ENCODE measurements at places on chromosomes 6 and 20.

DNA sequence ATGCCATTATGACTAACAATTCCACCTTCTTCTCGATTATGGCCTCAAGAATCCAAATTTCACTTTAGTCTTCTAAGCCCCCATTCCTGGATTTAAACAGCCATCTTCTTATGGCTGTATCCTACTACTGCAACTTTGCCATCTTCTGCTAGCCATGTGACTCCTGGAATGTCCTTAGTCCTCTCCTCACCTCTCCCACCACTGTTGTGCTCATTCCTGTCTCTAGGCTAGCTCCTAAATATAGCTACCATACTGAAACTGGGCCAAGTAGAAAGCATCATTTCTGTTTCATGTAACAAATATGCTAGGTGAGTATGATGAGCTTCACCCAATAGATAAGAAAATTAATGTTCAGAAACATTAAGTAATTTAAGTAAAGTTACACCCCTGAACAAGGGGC is 313.1 kb downstream of the CLVS2 start:
- DNase-seq: no peak

DNA sequence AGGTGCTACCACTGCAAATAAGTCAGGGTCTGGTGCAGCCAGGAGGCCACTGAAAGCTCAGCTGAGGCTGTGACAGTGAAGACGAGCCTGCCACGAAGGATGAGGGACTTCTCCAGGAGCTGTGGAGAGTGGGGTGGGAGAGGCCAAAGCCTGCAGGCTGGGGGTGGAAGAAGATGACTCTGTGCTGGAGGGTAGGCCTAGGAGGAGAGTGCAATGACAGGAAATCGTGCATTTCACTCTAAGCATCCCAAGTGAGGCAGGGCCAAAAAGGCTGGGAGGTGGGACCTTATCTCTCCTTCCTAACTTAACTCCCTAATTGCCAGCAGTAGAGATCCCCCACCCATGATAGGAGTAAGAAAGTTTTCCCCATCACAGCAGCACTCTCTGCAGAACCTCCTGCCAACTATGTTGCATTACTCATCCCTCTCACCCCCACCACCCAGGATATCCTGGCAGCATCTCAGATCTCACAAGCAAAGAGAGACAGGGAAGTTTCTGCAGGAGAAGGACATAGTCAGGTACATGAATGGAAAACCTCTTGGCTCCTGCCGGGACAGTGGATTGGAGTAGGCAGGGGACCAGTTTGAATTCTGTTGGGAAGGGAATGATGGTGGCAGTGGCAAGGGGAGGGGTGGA is 466.2 kb downstream of the CDH26 start:
- no peak for DNase-seq

GRCh38 chr6:151160929-151161757 is 78.6 kb upstream of the AKAP12 start:
- DNase-seq: no peak

- no peak for DNase-seq
Measured at GRCh38 chr20:63196768-63197470, 19.0 kb downstream of the YTHDF1 start.

DNA sequence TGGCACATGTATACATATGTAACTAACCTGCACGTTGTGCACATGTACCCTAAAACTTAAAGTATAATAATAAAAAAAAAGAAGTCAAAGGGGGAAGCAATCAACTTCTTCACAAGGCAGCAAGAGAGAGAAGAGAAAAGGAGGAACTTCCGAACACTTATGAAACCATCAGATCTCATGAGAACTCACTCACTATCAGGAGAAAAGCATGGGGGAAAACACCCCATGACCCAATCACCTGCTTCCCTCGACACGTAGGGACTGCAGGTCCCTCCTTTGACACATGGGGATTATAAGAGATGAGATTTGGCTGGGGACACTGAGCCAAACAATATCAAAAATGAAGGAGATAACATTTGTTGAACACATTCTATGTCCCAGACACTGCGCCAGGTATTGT is 94.8 kb upstream of the PHACTR1 start:
- no peak for DNase-seq

- DNase-seq: no peak
Measured at GRCh38 chr6:169370054-169370453, 116.4 kb upstream of the THBS2 start.

DNA sequence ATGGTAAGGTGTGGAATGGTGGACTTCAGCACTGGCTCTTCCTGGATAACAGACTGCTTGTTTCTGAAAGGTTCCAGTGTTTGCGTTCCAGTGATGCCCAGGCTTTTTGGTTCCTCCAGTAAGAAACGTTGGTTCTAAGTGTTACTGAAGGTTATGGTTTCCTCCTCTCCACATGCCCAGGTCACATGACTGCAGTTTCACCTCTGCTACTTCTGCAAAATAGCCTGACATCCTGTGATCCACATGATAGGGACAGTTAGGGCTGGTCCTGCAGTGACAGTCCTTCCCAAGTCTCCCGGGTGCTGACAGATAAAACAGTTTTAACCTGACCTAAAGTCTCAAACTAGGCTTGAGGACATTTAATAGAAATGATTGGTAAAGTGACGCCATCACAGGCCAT is 132.2 kb upstream of the CST7 start:
- DNase-seq: no peak

DNA sequence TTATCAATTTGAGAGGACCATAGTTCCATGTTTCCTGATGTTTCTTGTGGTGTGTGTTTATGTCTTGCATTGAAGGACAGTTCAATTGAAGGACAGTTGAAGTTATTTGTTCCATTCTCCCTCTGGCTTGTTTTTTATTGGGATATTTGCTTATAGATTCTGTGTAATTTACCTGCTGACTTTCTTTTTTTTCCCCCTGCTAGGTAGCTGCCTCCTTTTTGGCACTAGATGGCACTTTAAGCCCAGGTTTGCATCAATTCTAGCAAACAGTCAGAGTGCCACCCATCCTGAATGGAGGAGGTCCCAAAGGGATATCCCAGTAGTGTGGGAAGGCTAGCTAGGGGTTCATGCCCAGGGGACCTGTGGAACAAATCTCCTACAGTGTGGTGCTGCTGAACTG is 78.1 kb downstream of the CFAP61 start:
- peak; percentile 19 for DNase-seq

- no peak for DNase-seq
Measured at GRCh38 chr20:58224097-58224496, 4.4 kb downstream of the ANKRD60 start.

DNA sequence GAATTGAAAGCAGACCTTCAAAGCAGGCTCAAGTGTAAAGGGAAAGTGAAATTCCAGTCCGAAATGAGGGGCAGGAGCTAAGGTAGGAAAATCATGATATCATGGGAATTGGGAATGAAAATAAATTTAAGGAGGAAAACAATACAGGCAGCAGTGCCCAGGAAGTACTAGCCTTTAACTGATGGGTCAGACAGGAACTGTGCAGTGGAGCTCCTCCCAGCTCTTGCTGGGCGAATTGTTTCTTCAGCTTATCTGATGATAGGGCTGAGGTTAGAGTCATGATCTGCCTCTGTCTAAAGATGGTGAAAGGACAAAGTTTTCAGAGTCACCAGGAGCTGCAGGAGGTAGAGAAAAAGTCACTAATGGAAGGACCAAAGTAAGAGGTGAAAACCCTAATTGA is 457.9 kb upstream of the PTCHD4 start:
- DNase-seq: no peak

- no peak for DNase-seq
Measured at GRCh38 chr6:73817253-73817652, 121.2 kb downstream of the CD109 start.

GRCh38 chr6:142326540-142326939 is 24.7 kb downstream of the ADGRG6 start:
- DNase-seq: no peak

DNA sequence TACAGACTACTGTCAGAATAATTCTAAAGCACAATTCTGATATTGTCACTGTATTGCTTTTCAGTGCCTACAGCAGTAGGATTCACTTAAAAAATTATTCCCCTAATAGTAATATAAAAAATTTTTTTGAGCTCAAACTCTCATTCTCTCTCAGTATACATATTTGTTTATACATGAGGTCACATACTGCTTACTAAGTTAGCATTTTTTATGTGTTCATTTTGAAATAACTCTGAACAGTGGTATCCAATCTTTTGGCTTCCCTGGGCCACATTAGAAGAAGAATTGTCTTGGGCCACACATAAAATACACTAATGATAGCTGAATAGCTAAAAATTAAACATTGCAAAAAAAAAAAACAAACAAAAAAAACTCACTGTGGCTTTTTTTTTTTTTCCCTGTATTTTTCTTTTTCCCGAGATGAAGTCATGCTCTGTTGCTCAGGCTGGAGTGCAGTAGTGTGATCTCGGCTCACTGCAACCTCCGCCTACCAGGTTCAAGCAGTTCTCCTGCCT is 38.6 kb downstream of the ASXL1 start:
- DNase-seq: no peak

DNA sequence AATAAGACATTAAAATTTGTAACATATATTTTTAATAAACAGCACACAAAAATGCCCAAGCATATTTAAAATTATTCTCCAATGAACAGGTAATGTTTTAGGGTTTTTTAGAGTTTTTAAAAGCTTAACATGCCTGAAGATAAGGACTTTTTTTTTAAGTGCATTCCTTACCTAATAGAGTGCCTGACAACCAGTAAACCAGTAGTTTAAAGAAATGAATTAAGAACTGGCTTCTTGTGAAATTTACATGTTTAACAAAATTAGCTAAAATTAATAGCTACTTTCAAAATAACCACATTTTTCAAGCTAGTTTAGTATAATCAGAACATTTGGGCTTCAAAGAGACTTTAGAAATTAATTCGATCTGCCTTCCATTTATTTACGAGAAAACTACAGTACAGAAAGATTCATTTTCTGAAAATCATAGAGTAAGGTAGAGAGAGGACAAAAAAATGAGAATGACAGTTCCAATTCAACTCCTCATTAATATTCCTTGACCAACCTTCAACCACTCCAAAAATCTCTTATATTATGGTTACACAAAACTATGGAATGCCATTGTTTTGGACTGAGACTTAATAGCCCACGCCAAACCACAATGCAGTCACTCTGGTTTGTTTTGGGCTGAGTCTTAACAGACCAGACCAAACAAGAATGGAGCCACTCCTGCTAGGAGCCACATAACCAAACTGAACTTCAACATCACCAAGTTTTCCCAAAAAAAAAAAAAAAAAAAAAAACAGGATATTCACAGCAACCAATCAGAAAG is 5.7 kb upstream of the PLN start:
- DNase-seq: no peak

- no peak for DNase-seq
Measured at GRCh38 chr20:50284811-50285375, 94.3 kb downstream of the CEBPB start.

DNA sequence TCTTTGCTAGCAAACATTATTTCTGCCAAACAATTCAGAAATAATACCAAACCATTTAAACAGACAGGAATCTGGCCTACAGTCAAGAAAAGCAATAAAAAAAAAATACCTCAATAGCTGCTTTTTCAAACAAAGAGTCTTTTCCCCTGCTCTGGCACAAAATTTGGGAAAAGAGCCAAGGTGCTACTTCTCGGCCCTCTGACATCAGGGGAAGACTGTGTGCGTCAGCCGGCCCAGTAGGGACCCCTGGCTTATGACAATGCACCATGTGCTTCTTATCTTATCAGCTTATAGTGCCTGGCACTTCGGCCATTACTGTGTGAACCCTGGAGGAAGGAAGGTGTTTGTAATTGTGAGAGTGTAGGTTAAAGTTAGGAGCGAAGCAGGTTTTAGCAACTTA is 89.4 kb downstream of the PDE10A start:
- no peak for DNase-seq

GRCh38 chr6:37684801-37685200 is 12.9 kb downstream of the MDGA1 start:
- no peak for DNase-seq

DNA sequence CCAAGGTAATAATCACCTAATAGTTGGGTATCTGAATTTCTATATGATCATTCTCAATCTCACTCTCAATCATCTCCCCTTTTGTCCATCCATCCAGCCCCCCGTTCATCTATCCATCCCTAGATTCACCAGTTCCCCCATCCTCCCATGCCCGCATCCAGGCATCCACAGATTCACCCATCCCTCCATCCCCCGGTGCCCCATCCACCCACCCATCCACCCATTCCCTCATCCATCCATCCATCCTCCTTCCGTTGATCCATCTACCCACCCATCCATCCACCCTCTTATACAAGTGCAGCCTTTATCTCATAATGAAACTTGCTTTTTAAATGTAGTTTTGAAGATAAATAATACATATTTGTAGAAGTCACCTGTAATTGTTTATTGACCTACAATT is 76.5 kb downstream of the EYA4 start:
- DNase-seq: no peak

GRCh38 chr6:90209527-90209926 is 87.1 kb downstream of the BACH2 start:
- DNase-seq: no peak

GRCh38 chr6:50959081-50959641 is 140.5 kb downstream of the TFAP2B start:
- no peak for DNase-seq

- no peak for DNase-seq
Measured at GRCh38 chr6:25960734-25961133, 1.9 kb upstream of the TRIM38 start.

DNA sequence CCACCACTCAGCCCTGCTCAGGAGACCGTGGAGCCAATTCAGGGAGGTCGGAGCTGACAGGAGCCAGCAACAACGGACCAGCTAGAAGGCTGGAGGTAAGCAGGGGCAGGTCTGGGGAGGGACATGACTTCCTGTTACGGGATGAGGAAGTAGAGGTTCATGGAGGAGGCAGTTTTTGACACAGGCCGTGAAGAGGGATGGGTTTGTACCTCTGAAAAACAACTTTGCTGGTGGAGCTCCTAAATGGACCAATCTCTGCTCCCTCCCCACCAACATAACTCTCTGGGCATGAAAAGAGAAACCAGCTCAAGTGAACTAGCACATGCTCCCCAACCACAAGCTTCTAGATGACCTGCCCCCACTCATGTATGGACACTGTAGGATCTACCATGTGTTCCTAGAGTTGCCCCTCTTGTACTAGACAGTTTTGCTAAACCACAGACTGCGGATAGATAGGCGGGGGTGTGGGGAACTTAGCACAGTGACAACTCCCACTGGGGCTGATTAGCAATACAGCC is 31.4 kb downstream of the RALGAPA2 start:
- no peak for DNase-seq

DNA sequence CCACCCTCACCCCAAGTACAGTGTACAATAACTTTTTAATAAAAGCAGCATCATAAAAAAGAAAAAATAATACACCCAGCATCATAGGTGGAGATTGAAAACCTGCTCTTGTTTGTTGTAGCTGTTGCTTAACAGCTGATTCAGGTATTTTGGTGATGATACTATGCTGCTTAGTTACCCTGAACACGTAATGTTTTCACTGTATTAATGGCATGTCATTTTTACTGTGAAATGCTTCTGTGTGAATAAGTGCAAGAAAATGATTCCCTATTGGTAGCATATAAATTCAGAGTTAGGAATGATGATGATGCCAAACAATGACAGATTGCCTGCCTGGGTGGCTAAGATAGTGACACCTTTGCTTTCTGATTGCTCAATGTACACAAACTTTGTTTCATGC is 405.7 kb downstream of the HDGFL1 start:
- no peak for DNase-seq

GRCh38 chr6:164826831-164827468 is 482.5 kb downstream of the C6orf118 start:
- no peak for DNase-seq

GRCh38 chr6:89059227-89059626 is 21.3 kb upstream of the PNRC1 start:
- no peak for DNase-seq
